RCC 7860 (cell line): ENCODE measurements at places on chromosomes 2 and 18.

GRCh38 chr2:105143094-105143466, 98.5 kb upstream of the GPR45 start:
- DNase-seq = no peak

- DNase-seq = no peak
Observed at GRCh38 chr2:99619151-99619550, 129.3 kb upstream of the REV1 start.

DNA sequence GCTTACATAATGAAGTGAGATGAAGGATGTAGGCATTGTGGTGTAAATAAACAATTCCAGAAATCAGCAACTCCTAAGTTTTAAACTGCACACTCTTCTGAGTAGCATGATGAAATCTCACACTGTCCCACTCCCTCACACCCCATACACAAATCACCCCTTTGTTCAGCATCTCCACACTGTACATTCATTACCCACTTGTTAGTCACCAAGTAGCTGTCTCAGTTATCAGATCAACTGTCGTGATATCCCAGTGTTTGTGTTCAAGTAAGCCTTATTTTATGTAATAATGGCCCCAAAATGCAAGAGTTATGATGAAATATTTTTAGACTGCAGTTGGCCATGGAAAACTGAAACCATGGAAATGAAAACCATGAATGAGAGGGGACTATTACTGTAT, 135.7 kb downstream of the GRB14 start:
- DNase-seq = no peak

GRCh38 chr18:59054496-59055287, 85.0 kb upstream of the SEC11C start:
- DNase-seq = no peak

DNA sequence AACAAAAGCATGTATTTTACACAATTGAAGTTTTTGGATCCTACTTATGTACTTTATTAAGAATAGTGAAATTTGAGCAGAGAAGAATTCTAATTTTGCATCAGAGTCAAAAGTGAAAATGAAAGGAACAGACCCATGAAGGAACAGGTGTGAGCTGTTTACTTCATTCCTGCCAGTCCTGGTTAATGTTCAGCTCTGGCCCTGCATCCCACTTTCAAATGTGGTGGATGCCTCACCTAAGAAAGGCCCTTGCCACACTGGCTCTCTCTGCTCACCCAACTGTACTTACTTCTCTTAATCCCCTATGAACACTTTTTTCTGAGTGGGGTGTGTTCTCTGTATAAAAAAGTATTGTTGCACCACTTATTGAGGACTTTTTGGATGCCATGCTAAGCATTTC, 22.2 kb downstream of the FAM110C start:
- no peak for DNase-seq

- DNase-seq = peak; percentile 75
Observed at GRCh38 chr2:64799592-64800252, 146.0 kb upstream of the SERTAD2 start.

DNA sequence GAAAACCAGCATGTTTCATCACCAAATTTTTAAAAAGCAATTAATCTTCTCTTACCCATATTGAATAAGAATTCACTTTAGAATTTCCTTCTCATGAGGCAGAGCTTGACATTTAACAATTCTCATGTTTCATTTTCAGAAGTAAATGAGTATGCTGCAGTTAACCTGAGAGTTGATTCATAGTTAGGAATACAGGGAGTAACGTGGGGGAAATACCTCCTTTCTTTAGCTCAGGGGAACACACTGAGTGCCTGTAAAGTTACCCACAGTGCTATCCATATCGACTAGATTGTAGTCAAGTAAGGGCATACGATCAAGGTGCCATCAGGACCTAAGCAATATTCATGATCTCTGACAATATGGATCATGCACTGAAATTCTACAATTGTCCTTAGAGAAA, 38.9 kb upstream of the ATIC start:
- no peak for DNase-seq

DNA sequence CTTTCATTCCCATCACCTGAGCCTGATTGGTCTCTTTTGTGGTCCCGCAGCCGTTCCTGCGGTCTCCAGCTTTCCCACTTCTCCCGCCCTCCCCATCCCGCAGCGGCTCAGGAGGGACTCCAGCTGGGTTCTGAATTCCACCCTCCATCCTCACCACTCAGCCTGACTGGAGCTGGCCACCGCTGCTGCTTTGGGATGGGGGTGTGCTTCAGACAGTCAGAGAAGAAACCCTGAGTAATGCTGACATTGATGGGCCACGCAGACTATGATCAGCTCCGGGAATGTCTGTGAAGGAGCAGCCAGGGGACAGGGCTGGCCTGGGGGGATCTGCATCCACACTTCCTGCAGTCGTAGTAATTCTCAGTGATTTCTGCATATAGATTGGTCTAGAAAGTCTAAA, 45.9 kb upstream of the TXNDC2 start:
- DNase-seq = no peak

- DNase-seq = no peak
Observed at GRCh38 chr2:57402096-57402495, 644.5 kb upstream of the VRK2 start.

GRCh38 chr2:220669324-220669723, 902.8 kb downstream of the EPHA4 start:
- DNase-seq = no peak

DNA sequence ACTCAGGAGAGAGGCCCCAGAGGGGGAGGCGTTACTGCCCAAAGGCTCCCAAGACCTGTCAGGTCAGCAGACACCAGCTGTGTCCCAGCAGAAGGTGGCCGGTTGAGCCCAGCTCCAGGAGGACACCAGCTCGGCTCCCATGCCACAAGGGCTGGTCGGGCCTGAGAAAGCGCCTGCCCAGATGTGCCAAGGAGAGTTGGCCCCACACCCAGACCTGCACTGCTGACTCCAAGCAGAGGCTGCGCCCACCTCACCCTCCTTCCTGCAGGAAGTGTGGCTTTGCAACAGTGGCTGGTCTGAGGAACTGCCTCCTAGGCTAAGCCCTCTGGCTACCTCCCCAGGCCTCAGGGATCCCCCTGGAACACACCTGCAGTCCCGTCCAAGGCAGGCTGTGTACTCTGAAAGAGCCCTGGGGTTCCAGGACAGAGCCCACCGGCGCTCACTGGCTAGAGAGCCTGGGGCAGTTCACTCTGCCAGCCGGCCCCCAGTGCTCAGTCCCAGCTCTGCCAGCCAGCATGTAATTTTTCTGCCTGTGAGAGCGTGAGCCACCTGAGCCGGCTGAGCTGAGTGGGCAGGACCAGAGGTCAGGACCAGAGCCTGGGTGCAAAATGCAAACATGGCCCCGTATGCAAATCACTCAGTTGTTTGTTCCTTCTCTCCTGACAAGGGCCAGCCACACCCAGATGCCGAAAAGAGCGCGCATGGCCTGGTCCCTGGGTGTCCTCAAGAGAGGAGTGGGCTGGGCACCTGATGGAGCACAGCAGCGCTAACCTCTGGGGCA, 36.9 kb upstream of the PTMA start:
- DNase-seq = no peak

DNA sequence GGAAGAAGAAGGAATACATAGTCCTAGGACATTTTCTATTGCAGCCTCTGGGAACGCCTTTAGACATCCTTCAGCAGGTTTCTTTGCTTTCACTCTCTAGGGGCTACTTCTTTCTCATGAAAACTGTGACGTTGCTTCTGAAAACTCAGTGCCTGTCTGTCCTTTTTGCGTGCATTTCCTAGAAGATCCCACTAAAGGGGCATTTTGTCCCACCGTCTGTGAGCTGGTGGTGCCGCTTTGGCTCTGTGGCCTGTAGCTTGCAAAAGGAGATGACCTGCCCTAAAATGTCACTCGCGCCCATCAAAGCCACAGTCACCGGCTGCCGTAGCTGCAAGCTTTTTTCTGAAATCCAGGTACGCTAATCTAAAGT, 579 bp downstream of the STAT4 start:
- no peak for DNase-seq

DNA sequence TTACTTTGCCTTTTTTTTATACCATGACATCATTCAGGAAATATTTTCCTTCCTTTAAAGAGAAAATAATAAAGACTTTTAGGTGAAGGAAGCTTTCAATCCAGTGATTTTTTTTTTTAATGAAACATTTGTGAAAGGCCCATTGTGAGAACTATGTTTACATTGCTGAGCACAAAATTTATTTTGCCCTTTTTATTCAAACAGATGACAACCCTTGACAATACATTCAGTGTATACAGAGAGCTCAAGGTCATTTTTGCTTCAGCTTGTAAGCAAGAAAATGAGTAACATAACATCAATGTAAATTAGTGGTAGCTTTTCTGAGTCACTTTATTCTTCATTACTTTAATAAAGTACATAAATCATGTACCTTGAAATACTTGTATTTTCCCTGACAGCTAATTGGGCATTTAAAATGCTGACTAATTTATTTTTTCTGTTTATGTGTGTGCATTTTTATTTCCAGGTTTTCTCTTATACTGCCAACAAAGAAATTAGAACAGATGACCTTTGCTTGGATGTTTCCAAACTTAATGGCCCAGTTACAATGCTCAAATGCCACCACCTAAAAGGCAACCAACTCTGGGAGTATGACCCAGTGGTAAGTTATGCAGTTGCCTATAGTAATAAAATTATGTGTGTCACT, 121.6 kb downstream of the GALNT1 start:
- no peak for DNase-seq

- no peak for DNase-seq
Observed at GRCh38 chr2:43612944-43613343, 17.1 kb upstream of the THADA start.

DNA sequence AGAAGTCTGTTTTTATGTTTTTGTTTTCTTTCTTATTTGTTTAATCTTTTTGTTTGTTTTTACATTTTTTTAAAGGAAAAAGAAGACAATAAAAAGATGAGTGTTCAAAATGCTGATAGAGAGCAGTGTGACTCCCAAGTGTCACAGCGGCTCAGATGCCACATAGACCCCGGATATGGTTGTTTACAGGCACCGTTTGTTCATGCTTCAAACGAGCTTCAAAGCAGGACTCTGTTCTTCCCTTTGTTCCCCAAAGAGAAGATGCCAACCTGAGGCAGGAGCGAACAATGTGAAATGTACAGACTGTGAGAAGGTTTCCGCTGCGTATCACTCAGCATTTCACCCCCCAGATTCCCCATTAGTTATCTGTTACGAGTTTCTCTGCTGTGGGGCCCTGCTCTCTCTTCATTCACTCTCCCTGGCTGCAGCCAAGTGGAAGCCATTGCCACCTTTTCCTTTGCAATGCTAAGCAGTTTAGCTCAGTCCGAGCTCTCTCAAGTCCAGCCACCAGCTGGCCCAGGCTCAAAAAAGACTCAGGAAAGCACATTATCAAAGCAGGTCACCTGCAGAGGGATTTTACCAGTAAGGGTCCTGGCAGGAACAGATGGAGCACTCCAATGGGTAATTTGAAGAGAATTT, 36.4 kb upstream of the PHLPP1 start:
- DNase-seq = no peak

- DNase-seq = no peak
Observed at GRCh38 chr2:15944325-15945017, 4.1 kb downstream of the MYCN start.

DNA sequence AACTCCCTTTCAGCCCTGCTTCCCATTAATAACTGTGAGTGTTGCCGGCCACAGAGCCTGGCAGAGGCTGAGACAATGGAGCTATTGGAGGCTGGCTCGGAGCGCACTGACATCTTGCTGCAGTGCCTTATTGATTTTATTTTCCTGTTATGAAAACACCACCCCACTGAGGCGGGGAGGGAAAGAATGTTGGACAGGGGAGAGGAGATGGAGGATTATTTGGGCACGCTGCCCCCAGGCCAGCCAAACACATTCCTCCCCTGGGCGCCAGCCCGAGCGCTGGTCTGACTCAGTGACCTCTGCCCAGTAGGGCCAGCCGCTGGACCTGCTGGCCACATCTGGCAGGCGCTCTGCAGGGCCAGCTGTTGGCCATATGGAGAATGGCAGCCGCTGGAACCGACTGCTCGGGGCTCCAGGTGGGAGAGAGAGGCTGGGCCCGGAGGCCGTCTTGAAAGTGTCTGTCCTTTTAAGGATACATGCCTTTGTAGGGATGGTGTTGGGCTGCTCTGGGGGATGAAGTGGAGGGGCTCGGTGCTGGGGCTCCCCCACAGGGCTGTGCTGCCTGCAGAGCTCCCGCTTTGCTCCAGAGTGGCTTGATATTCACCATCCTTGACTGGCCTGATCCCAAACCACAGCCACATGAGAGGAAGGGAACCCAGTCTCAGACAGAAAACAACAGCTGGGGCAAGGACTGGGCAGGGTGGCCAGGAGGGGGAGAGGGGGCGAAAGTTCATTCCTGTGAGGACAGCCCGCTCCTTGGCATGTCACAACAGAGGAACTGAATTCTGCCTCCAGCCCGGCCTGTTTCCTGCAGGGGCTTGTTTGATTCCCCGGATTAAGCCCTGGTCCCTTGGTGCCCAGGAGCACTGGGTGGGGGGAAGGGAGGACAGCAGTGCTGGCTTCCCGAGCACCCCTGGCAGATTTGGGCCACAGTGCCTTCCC, 179.0 kb downstream of the KLHL29 start:
- no peak for DNase-seq

- no peak for DNase-seq
Observed at GRCh38 chr2:33272001-33272400, 204.4 kb upstream of the RASGRP3 start.

DNA sequence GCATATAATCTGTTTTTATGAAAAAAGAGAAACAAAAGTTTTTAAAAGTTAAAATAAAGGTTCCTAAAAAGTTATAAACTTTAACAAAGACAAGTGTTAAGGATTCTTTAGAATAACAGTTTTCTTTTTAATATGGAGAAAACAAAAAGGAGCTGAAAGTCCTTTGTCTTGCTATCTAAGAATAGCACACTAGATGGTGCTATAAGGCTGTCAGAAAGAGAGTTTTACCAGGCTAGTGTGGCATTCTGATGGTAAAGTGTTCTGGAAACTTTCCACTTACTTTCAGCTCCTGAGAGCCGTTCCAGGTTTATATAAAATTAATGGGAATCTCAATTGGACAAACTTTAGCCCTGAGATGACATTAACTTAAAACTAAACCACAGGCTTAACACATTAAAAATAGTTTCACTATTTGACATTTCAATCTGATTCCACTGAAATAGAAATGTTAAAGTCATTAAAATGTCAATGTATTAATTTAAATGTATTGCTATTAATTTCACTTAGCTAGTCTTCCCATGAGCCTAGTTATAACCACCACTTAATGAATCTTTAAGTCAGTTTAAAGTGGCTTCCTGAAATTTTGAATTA, 3.7 kb downstream of the FBXO48 start:
- peak; percentile 50 for DNase-seq

DNA sequence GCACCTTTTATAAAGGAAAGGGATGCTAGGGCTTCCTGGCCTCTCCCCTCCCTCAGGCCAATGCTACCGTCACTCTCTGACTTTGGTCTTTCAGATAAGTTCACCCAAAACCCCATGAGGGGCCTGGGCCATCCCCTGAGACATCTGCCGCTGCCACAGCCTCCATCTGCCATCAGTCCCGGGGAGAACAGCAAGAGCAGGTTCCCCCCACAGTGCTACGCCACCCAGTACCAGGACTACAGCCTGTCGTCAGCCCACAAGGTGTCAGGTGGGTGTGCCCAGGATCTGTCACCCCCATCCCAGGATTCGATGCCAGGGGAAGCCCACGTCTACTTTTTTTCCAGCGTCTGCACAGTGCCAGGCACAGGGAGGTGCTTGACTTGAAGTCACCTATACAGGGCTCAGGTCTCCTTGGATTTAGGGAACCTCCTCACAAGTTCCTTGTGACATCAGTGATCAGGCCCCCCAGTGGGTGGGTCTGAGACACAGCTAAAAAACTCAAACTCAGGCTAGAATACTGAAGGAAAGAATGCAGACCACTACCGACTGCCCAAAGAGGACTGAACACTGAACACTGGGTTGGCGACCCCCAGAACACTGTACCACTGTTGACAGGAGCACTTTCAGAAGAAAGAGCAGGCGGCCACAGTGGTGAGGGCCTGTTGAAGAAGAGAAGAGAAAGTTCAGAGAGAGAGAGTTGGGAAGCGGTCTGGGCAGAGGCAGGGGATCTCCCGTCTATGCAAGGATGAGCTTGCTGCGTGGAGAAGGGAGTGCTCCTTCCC, 85.3 kb downstream of the EPAS1 start:
- no peak for DNase-seq
